ENCODE measurements at places on chromosomes 6 and 20.

DNA sequence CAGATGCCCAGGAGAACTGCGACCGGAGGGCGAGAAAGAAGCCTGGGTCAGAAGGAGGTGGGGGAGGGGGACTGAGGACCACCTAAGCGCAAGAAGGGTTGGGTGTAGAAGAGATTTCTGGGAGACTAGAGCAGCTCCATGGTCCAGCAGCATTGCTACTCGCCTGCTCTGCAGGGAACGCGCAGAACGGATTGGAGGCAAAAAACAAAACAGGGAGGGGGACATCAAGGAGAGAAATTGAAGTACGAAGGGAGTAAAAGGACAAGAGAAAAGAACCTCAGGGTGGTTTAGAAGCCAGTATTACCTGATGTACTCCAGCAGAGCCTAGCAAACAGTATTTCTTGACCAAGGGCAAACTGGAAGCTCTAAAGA lies 537 bp upstream of the GABBR1 start:
- H3K4me3 ChIP-seq: peak overlapping the region; percentile 85
- H3K27ac ChIP-seq: no peak overlapping the region
- 0 out of 2 replicates have a peak, but pooled peaks cover 5% of the 10 kb centered on the region for H3K4me1 ChIP-seq
- H3K36me3 ChIP-seq: no peaks in the 10 kb centered on the region
- H3K27me3 ChIP-seq: no peaks in the 10 kb centered on the region

DNA sequence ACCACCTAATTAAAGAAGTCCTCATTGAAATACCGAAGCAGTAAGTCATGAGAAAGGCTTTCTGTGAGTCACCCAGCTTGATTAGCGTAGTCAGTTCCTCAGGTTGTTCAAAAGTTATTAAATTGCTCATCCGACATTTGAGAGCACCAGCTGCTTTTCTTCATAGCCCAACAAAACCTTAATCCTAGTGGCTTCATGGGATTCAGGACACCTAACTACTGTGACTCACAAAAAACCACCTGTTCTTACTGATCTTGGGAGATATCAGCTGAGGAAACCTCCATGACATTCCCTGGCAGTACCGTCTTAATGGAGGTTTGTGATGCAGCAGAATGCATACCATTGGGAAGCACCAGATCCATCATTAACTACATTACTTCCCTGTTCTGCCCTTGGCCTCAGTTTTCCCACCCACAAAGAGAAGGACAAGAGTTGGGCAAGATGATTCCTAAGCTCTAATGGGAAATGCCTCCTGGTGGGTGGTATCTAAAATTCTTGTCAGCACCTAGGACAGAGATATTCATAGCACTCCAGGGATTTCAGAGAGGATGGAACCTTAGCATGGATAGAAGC lies 103.8 kb downstream of the KHDC1L start:
- H3K4me3 ChIP-seq: no peak overlapping the region
- DNase-seq: no peak
- H3K27ac ChIP-seq: no peak overlapping the region

GRCh38 chr6:139430899-139431601 lies 56.6 kb upstream of the CITED2 start:
- no peak for DNase-seq
- no peaks in the 10 kb centered on the region for H3K36me3 ChIP-seq
- no peaks in the 10 kb centered on the region for H3K4me1 ChIP-seq
- H3K4me3 ChIP-seq: no peak overlapping the region

DNA sequence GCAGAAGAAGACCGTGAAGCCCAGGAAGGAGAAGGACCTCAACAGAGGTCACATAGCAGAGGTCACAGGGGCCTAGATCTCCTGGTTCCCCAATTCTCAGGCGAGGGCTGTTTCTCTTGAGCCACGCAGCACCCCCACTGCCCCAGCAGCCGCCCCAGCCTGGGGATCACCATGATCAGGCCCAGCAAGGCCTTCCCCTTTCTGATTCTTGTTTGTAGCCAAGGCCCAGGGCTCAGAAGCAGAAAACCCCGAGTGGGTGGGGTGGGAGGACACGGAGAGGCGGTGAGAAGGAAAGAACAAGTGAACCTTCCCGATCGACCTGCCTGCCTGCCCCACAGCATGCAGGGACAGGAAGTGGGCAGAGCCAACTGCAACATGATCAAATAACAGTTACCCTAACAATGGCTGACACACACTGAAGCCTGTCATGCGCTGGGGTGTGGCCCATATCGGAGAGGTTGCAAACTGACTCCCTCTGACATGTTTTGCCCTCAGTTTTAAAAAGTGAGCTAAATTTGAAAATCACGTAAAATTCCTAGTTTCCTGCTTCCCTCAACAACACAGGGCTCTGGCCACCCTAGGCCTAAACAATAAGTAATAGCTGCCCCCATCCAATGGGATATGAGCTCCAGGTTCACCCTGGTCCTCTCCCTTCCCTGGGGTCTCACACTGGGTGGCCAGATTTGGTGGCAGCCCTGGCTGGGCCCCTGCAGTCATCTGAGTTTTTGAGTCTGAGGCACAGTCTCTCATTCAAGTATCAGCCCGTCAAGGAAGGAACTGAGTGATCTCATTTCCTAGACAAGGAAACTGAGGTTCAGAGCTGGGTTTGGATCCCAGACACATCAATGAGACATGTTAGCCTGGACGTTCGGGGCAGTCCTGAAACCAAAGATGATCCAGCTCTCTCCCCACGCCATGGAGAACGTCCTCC lies 6.5 kb downstream of the PEDS1 start:
- no peaks in the 10 kb centered on the region for H3K27me3 ChIP-seq
- H3K4me1 ChIP-seq: no peaks in the 10 kb centered on the region
- no peak overlapping the region for H3K27ac ChIP-seq
- no peak for DNase-seq
- no peak overlapping the region for H3K4me3 ChIP-seq
- no peaks in the 10 kb centered on the region for H3K36me3 ChIP-seq

DNA sequence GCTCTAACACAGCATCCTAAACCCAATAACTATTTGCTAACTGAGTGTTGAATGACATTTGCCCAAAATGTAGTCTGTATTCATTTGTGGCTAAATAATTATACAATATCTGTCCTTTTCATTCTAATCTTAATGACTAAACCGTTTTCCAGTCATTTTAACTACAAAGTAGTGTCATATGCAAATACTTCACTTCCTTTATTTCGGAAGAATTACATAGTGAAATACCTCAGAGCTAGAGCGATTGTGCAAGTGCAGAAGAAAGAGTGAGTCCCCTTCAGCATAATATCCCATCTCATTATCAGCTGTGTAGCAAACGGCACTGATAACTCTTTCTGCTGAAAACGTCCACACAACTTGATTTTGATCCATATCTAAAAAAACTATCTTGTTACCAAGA lies 66.2 kb downstream of the ROS1 start:
- DNase-seq: no peak
- no peaks in the 10 kb centered on the region for H3K27me3 ChIP-seq
- H3K36me3 ChIP-seq: no peaks in the 10 kb centered on the region
- H3K4me1 ChIP-seq: no peaks in the 10 kb centered on the region
- H3K27ac ChIP-seq: no peak overlapping the region

GRCh38 chr6:4848382-4849068 lies 72.3 kb downstream of the CDYL start:
- no peaks in the 10 kb centered on the region for H3K27me3 ChIP-seq
- DNase-seq: no peak
- no peaks in the 10 kb centered on the region for H3K36me3 ChIP-seq
- no peak overlapping the region for H3K27ac ChIP-seq
- no peaks in the 10 kb centered on the region for H3K4me1 ChIP-seq

DNA sequence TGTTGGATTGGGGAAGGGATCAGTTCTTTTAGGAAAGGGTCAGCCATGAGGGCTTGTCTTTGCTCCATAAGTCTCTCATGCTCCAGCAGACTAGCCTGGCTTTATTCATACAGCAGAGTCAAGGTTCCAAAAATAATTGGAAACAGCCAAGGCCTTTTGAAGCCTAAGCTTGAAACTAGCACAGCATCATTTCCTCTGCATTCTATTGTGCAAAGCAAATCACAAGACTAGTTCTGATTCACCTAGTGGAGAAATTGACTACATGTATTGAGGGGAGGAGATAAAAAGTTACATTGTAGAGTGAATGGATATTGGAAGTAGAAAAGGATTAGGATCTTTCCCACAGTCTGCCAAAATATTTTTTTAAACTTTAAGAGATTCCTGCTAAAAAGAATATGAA lies 159.3 kb upstream of the PLCB4 start:
- H3K27me3 ChIP-seq: no peaks in the 10 kb centered on the region
- H3K4me3 ChIP-seq: no peak overlapping the region
- H3K36me3 ChIP-seq: no peaks in the 10 kb centered on the region
- no peaks in the 10 kb centered on the region for H3K4me1 ChIP-seq
- H3K27ac ChIP-seq: no peak overlapping the region

GRCh38 chr20:32314768-32315167 lies 37.3 kb downstream of the KIF3B start:
- no peak for DNase-seq
- H3K4me1 ChIP-seq: no peaks in the 10 kb centered on the region
- no peaks in the 10 kb centered on the region for H3K27me3 ChIP-seq
- no peaks in the 10 kb centered on the region for H3K36me3 ChIP-seq

DNA sequence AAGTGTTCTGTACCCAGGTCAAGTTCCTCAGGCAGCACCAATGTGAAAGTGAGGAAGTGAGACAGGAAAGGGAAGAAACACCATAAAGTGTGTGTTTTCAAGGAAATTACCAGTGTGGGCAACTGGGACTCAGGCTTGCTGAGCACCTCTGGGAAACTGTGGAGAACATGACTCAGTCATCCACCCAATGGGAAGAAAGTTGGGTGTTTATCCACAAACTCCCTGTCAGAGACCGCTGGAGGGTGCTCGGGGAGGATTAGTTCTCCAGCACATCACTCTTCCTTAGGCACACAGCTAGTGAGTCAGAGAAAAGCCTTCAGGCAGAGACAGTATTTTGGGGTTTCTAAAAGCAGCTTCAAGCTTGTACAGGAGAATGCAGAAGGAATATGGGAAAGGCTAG lies 93.6 kb downstream of the PCSK2 start:
- H3K4me3 ChIP-seq: no peak overlapping the region
- H3K4me1 ChIP-seq: no peaks in the 10 kb centered on the region
- H3K36me3 ChIP-seq: no peaks in the 10 kb centered on the region
- no peak overlapping the region for H3K27ac ChIP-seq

DNA sequence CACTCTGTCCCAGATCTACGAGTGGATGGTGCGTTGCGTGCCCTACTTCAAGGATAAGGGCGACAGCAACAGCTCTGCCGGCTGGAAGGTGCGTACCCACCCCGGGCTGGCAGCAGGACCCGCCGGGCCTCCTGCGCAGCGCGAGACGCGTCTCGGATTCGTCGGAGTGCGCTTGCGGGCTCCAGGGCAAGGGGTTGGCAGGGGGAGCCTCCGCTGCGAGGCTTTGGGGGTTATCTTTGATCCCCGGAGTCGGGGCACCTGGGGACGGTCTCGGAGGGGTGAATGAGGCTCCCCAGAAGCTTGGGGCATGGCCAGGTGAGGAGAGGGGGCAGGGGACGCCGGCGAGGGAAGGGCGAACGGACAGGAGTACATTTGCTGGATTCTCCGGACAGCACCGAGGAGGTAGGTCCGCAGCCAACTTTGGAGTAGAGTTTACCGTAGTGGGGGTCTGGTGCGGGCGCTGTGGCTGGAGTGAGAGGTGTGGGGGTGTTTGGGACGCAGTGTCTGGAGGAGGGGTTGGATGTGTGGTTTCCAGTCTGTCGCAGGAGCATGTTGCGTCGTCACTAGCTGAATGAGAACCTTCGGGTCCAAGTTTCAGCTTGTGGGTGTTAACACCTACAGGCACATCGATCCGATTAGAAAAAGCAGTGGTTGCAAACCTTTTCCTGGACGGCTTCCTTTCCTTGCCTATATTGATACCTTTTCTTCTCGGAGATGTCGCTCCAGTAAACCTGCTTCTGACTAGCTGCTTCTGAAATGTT lies 1.2 kb downstream of the FOXO3 start:
- H3K27me3 ChIP-seq: no peaks in the 10 kb centered on the region
- peak overlapping the region; percentile 96 for H3K27ac ChIP-seq
- peak overlapping the region; percentile 99 for H3K4me3 ChIP-seq
- H3K4me1 ChIP-seq: peaks cover 7% of the 10 kb centered on the region

DNA sequence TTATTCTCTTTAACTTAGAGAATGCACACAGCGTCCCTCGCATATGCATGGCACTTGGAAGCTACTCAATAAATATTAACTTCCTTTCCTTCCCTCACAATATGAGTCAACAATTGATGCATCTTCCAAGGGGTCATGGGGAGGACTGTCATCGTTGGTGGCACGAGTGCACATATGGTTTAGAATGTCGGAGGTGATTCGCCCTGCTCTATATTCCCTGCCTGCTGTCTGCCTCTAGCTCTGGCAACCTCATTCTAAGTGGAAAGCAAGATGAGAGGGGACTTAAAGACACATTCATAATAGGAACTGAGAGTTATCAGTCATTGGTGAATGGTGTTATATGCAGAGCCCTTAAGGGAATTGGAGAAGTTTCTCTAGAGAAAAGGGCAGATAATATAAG lies 44.6 kb downstream of the MAK start:
- no peaks in the 10 kb centered on the region for H3K4me1 ChIP-seq
- no peaks in the 10 kb centered on the region for H3K27me3 ChIP-seq
- H3K27ac ChIP-seq: no peak overlapping the region
- H3K36me3 ChIP-seq: no peaks in the 10 kb centered on the region
- no peak for DNase-seq

DNA sequence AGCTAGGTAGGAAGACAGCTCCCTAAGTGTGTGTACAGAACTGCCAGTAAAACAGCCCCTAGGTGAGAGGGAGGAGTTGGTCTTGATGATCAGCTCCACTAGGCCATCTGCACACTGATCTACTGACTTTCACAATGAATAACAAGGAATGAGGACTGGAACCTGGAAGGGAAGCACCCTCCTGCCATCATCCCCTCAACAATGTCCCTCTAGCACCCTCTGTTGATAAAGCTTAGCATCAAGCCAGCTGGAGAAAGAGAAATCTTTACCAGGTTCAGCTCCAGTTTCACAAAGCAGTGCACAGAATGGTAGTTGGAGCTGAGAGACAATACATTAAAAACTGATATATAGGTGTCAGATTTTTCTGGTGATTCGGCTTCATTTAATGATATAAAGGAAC lies 57.2 kb upstream of the IRAK1BP1 start:
- no peaks in the 10 kb centered on the region for H3K36me3 ChIP-seq
- H3K4me1 ChIP-seq: no peaks in the 10 kb centered on the region
- DNase-seq: peak; percentile 28
- no peak overlapping the region for H3K4me3 ChIP-seq
- H3K27me3 ChIP-seq: no peaks in the 10 kb centered on the region

DNA sequence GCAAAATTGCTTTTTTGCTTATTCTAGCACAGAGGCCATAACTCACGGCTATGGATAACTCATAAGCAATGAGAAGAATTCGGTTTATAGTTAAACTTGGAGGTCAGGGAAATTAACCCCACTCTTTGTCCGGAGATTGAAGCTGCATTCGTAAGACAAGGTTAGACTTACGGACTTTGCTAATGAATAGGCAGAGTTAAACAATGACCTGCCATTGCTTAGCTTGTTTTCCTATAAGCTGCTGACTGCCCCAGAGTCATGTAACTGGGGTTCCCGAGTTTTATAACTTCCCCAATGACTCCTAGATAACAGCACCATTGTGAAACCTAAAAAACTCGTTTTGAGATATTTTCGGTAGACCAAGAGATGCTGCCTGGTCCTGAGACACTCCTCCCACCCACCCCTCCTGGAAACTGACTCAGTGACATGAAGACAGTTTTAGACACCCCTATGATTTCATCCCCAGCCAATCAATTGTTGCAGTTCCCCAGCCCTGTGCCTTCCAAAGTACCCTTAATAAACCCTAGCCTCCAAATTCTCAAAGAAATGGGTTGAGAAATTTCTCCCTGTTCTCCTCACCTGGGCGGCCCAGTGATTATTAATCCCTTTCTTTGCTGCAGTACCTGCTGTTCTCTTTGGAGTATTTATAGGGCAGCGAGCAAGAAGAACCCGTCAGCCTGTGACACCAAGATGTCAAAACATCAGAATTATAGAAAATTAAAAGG lies 33.1 kb upstream of the MCUR1 start:
- no peaks in the 10 kb centered on the region for H3K27me3 ChIP-seq
- no peak for DNase-seq
- H3K27ac ChIP-seq: no peak overlapping the region
- no peaks in the 10 kb centered on the region for H3K4me1 ChIP-seq
- no peaks in the 10 kb centered on the region for H3K36me3 ChIP-seq
